CD4-positive, alpha-beta T cell treated with Interleukin-4 for 1 hour (primary cell): ENCODE measurements at places on chromosomes 4 and X.

GRCh38 chr4:181063212-181063611, 1180.0 kb upstream of the TENM3 start:
- no peak for DNase-seq

DNA sequence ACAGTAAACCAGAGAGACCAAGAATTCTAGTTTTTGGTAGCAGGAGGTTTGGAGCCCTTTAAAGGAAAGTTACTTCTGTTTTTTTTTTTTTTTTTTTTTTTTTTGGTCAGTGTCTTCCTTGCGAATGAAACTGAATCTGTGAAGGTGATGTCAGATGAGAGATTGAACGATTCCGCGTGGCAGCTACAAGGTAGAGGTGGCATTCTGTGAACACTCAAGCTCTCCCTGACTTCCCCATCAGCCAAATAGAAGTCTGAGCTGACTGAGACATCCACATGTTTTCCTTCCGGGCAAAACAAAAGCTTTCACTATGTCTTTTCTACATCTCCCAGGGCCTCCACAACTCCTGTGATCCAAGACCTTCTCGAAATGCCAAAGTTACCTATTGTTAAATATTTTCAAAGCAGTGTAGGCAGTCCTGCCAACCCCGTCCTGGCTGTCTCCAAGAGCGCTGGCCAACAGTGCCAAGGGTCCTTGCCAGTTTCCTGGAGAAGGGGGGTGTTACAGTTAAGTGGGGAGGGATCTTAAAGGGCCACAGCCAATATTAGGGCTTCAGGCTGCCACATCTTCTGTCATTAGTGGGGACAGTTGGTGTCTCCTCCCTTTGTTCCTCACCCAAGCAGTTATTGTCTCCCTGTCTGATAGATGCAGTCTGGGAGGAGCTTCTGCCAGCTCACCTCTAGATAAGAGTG, 102.9 kb upstream of the SLC34A2 start:
- DNase-seq: no peak

DNA sequence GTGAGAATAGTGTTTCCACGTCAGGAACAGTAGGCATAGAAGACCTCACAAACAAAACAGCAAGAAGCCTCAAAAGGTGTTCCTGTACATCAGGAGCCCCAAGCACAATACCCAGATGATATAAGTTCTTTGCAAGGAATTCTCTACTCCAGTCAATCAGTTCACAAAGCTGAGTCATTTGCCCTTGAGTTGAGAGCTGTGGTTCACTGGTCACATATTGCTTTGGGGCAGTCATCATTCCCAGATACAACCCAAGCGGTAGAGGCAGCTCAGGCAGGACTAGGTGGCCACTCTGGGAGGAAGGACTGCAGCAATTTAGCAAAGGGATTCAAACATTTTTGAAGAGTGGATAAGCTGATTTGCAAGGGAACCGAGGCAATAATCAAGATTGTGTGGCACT, 551.5 kb upstream of the ZFP42 start:
- no peak for DNase-seq

GRCh38 chr4:53196882-53197771, 168.7 kb downstream of the SCFD2 start:
- DNase-seq: no peak

GRCh38 chrX:139287155-139287924, 243.2 kb upstream of the F9 start:
- DNase-seq: no peak

- no peak for DNase-seq
These were observed 1.1 kb downstream of the RPS3A start for GRCh38 chr4:151100531-151100930.

- DNase-seq: no peak
These were observed 3.4 kb downstream of the GPRASP1 start for GRCh38 chrX:102654696-102655095.

DNA sequence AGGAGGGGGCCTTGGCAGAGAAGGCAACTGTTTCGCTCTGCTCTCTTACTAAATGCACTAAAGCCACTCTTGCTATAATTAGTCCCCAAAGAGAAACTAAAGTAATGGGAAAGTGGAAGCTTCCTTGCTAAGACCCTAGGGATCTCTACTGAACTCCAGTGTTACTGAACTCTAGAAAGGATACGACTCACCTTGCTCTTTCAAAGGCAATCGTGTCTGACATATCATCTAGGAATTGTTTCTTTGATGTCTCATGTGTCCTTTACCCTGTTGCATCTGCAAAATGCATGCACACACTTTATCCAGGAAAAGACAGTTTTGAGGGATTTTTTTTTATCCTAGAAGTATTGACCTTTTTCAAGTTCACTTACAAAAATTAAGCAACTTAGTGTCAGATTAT, 148.1 kb upstream of the FAM9B start:
- DNase-seq: no peak
